NCI-H2227 treated with DMSO at 0.1 percent for 48 hours (cell line): ENCODE measurements at places on chromosomes 7 and 10.

DNA sequence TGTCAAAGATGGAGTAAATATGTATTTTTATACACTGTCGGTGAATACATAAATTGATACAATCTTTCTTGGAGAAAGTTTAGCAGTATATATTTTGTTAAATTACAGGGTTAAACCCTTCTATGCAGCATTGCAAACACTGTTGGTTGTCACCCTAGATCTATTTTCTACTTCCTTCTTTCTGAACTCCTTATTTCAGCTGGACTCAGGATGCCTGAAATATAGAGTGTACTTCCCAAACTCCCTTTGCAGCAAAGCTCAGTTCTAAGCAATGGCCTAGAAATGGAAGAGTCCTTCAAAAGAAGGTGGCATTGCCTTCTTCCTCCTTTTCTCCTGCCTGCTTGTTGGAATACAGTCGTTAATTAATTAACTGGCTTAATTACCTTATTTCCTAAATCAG, 20.6 kb downstream of the CUBN start:
- DNase-seq = no peak

DNA sequence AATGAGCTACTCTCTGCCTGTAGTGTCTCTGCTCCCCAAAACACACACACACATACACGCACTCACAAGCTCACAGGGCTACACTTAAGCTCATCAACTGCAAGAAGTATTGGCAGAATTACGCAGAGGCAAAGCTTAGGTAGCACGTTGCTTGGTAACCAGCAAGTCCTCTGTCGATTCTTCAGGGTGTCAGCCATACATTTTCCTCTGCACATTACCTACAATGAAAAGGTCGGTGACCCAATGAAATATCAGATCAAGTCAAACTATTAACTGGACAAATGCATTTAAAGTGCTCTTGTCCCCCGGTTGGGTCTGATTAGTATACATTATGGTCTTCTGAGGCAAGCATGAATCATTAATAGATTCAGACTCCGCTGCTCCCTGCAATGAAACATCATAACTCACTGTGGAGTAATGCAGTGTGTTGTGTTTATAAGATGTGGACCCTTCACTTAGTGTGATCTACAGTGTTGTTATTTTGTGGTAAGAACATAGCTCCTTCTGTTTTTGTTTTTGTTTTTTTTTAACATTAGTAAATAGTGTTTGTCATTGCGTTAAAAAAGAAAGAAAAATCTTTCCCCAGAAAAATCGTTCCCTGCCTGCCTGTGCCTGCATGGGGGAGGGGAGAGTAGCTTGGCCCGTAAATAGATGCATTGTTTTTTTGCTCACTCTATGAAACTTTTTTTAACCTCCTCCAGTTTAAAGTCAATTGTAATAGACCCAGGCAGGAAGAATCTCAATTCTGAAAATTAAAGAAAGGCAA, 325.5 kb downstream of the SFMBT2 start:
- no peak for DNase-seq

DNA sequence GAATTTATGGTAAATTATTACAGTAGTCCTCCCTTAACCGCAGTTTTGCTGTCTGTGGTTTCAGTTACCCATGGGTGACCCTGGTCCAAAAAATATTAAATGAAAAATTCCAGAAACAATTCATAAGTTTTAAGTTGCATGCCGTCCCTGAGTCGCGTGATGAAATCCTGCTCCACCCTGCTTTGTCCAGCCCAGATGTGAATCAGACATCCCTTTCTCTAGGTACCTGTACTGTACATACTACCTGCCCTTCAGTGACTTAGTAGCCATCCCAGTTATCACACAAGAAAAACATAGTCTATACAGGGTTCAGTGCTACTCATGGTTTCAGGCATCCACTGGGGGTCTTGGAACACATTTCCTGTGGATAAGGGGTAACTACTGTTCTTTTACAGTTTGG, 20.5 kb upstream of the RHEB start:
- no peak for DNase-seq

GRCh38 chr7:1703871-1704810, 34.1 kb downstream of the ELFN1 start:
- no peak for DNase-seq

DNA sequence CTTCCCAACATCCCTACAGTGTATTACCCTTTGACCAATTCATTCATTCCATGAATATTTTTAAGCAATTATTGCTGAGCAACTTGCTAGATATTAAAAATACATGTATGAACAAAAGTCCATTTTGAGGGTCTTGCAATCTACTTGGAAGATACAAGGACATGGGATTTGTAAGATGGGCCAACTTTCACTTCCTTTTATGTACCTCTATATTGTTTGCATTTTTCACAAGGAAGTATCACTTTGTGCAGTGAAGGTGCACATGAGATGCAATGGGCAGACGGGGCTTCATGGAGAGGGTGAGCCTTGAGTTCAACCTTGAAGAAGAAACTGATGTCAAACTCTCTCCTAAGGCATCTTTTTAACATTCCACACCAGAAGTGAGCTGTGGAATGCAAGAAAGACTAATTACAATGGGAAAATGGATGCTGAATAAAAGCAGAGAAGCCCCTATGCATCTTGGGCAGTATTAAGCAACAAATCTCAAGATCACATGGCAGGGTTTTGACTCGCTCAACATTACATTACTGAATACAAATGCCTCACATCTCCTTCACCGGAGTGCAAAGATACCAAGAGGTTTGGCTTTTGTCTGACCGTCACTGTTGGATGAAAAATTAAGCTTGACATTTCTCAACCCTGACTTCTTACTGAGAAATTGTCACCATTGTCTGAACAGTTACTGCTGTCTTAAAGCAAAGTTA, 341.5 kb downstream of the ELMO1 start:
- DNase-seq = no peak

GRCh38 chr7:100484673-100485045, 932 bp downstream of the NYAP1 start:
- peak; percentile 29 for DNase-seq

DNA sequence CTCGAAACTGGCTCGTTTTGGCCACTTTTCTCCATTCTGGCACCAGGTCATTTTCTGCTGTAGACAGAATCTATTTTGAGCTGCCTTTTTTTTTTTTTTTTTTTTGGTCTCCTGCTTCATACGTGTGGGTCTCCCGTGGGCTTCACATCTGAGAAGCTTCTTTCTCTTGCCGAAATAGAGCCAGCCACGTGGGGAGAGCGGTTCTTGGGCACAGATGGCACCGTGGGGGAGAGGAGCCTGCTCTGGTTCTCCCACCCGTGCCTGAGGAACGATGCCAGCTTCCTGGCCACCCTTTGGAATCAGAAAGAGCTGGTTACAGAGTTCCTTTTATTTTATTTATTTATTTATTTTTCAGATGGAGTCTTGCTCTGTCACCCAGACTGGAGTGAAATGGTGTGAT, 48.7 kb upstream of the OCM2 start:
- DNase-seq = no peak

DNA sequence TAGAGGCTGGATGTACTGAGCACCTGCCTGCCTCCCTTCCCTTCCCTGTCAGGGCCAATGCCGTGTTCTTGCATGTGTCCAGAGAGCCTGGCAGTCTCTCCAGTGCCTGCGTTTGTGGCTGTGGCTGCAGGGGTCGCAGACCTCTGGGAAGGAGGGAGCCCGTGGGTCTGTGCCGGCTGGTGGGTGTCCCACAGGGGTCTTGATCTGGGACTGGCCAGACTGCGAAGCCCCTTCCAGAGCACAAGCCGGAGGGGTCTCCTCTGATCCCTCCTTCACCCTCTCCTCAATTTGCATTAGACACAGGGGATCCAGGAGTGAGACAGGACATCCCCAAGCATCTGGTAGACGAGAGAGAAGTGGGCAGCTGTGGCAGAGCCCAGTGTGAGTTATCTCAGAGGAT, 199.2 kb downstream of the ADARB2 start:
- no peak for DNase-seq

DNA sequence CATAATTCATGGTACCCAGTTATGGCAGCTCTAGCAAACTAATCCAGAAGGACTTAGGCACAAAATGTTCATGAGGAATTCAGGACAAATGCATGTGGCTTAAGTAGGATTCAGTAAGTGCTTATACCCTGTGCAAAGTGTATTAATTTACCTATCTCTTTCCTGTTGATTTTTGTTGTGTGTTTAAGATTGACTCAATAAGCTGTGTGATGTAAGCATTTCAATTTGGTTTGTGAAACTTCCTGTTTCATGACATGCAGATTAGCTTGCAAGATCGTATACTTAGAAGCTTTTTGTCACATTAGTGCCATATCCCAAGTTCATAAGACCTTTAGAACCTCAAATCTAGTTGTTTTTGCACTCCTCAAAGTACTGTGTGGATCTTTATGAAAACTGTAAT, 416.7 kb downstream of the ARL4A start:
- no peak for DNase-seq

GRCh38 chr10:126391192-126391885, 3.1 kb upstream of the ADAM12 start:
- no peak for DNase-seq

GRCh38 chr10:70744617-70745143, 40.5 kb downstream of the TBATA start:
- DNase-seq = no peak

GRCh38 chr7:116434820-116435341, 64.7 kb upstream of the CAV2 start:
- DNase-seq = no peak

GRCh38 chr7:148903504-148903903, 19.4 kb upstream of the EZH2 start:
- no peak for DNase-seq

DNA sequence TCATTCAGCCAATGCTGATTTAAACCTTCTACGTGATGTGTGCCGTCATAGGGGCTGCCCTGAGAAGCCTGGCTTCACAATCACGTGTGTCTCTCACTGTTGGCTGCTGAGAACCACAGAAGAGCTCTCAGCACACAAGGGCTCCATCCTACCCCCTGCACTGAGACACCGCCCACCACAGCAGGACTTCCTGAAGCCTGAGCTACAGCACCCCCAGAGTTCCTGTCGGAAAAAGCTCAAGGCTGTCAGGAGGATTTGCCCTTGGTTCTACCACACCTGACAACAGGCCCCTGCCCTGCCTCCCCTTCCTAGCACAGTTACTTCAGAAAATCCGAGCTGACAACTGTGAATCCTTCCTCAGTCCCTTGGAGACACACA, 191.9 kb downstream of the MAD1L1 start:
- DNase-seq = no peak

- DNase-seq = no peak
Observed at GRCh38 chr7:148669927-148670326, 28.8 kb upstream of the CUL1 start.

DNA sequence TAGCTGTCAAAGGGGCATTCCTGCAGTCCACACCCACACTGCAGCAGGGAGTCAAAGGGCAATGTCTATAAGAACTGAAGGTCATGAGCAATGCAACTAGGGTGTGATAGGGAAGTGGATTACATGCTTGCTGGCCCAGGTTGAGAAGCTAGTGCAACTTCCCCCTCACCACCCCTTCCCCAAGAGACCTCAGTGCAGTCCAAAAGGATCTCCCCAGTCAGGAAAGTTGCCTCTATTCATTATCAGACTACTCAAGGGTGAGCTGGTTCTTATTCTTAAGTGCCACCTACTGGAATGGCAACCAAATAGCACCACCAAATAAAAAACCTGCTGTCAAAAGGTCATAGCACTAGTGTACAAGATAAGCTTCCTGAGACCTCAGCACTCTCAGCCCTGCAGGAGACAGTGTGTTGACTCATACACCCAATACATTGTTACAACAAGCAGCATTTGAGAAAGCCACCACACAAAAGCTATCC, 28.2 kb downstream of the MTERF1 start:
- DNase-seq = no peak

GRCh38 chr7:18086165-18087025, 58.7 kb upstream of the PRPS1L1 start:
- peak; percentile 45 for DNase-seq

DNA sequence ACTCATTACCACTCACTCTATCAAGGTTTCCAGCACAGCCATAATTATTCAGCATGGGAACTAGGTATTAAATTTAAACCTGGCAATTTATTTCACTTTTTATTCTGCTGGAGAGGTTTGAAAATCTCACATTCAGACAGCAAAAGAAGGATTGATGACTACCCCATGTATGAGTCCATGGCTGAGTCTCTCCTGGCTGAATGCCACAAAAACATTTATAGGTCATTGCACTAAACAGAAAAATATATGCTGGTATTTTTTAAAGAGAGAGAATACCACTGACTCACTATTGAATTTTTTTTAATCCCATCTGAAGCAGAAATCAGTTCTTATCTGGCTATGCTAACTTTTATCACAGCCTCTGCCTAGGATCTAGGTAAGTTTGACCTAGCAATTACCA, 336.3 kb downstream of the PPP1R3A start:
- DNase-seq = peak; percentile 16

- DNase-seq = no peak
Observed at GRCh38 chr10:28400176-28400575, 97.3 kb upstream of the MPP7 start.

GRCh38 chr10:70679498-70679897, 7.2 kb downstream of the ADAMTS14 start:
- DNase-seq = no peak

DNA sequence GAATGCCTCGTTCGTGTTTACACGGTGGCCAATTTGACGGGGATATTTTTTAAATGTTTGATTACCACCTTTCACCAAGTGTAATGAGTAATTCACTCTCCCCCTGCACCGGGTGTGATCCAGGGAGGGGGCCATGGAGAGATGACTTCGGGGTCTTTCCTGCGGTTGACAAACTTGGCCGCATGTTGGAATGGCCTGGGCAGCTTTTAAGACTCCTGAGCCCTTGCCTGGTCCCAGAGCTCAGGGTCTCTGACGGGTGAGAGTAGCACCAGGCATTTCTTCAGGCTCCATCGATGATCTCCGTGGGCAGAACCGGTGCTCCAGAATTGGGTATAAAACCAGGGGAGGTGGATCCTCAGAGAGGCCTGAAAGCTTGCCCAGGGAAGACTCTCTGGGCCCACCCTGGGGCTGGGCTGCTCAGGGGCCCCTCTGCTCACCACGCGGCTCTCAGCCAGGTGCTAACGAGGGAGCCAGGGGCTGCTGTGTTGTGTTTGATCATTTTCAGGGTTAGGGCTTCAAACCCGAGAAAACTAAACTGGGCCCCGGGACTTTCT, 882 bp downstream of the ZNF282 start:
- no peak for DNase-seq

GRCh38 chr10:109343293-109343692, 580.0 kb downstream of the XPNPEP1 start:
- no peak for DNase-seq

DNA sequence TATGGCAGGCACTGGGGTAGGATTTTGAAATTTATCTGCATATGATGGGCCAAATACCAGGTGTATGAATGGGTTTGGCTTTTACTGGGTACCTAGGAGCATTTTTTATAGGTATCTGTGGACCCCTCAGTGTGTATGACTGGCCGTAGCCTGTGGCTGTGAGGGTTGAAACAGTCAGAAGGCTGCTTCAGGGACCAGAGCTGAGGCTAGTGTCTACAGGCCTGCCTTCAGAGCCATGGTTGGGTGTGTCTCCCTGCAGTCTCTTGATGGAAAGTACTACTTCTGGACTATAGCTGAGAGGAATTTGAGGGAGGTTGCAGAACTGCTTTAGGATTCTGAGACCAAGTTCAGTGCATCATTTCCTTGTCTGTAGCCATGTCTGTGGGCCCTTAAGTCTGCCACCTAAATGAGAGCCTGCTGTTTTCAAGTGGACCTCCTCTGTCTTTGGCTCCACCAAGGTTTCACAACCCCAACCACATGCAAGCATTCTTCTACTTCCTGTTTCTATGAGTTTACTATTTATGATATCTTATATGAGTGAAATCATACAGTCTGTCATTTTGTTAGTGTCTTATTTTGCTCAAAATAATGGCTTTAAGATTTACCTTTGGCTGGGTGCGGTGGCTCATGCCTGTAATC, 19.9 kb upstream of the ZNF138 start:
- DNase-seq = no peak
